ENCODE measurements at places on chromosomes 12 and 14.

GRCh38 chr14:64855721-64856528, 23.8 kb downstream of the SPTB start:
- DNase-seq, result no peak

GRCh38 chr14:20177433-20177974, 13.2 kb upstream of the OR11G2 start:
- no peak for DNase-seq

- DNase-seq, result no peak
Observed at GRCh38 chr14:95686935-95687334, 709 bp downstream of the TCL1B start.

DNA sequence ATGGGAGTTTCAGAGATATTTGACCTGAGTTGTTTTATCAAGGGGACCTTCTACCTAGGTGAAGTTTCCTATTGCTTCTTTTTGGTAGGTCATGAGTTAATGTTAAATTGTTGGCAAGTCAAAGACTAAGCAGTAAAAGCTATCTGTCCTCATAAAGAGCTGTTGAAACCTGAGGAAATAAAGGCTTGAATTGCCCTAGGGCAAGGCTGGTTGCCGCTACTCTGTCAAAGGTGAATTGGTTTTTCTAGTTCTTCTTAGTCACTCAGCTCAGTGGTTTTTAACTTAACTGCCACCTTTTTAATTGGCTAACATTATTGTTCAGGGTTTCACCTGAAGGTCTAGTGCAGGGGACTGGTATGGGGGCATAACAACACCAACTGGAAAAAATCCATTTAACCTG, 441.6 kb upstream of the FBXO33 start:
- DNase-seq, result no peak

GRCh38 chr14:54737132-54737711, 165.4 kb downstream of the GCH1 start:
- no peak for DNase-seq

DNA sequence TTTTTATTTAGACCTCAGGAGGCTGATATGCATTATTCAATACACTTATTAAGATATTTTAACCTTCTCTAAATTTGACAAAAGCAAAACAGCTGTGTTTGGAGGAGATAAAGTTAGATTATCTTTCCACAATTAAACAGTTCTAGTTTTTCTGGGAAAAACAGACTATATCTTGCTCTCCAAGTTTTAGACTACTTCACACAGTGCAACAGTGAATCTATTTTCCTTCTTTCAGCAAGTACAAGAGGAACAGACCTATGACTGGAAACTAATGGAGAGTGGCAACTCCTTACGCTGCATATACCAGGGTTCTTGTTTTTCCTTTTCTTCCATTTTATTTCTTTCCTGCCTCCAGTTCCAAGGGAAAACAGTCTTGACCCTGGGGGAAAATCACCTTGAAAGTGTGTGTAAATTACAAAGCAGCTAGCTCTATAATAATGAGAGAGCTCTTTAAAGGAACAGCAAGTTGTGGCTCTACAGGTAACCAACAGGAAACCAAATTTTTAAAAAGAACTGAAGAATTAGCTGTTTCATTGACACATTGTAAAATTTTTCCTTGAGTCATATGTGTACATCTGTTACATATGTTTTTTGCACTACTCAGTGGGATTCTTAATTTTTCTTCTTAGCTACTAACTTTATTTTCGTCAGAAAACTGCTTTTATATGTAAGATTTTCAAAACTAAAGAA, 27.4 kb downstream of the DNM1L start:
- DNase-seq, result no peak

- DNase-seq, result no peak
Observed at GRCh38 chr12:84637926-84638325, 274.7 kb downstream of the SLC6A15 start.

DNA sequence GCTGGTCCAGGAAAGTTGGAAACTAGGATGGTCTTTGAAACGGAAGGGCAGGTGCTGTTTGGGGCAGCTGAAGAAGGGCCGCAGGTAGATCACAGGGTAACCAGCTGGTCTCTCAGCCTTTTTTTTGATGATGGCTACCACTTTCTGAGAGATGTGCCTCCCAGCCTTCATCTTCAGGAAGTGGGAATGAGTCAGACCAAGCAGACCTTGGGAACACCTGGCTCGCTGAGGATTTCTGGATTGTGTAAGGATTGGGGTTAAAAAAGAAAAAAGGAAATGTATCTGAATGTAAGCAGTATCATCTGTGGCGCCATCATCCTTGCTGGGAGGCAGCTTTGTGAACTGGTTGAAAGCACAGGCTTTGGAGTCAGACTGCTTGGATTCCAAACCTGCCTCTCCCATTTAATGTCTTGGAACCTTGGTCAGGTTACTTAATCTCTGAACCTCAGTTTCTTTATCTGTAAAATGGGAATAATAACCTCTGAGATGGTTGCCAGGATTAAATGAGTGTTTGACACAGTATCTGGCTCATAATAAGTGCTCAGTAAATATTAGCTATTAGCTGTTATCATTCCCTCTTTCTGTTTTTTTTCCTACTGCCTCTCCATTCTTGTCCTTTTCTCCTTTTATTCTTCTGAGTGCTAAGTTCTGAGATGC, 1.7 kb downstream of the PRPF40B start:
- DNase-seq, result no peak

GRCh38 chr12:128168273-128168672, 98.7 kb upstream of the TMEM132C start:
- DNase-seq, result no peak

DNA sequence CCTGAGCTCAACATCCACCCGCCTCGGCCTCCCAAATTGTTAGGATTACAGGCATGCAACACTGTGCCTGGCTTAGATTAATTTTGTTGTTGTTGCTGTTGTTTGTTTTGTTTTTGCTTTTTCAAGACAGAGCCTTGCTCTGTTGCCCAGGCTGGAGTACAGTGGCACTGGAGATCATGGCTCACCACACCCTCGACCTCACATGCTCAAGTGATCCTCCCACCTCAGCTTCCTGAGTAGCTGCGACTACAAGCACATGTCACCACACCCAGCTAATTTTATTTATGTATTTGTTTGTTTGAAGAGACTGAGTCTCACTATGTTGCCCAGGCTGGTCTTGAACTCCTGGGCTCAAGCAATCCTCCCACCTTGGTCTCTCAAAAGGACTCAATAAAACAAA, 26.7 kb downstream of the CRY1 start:
- DNase-seq, result no peak

DNA sequence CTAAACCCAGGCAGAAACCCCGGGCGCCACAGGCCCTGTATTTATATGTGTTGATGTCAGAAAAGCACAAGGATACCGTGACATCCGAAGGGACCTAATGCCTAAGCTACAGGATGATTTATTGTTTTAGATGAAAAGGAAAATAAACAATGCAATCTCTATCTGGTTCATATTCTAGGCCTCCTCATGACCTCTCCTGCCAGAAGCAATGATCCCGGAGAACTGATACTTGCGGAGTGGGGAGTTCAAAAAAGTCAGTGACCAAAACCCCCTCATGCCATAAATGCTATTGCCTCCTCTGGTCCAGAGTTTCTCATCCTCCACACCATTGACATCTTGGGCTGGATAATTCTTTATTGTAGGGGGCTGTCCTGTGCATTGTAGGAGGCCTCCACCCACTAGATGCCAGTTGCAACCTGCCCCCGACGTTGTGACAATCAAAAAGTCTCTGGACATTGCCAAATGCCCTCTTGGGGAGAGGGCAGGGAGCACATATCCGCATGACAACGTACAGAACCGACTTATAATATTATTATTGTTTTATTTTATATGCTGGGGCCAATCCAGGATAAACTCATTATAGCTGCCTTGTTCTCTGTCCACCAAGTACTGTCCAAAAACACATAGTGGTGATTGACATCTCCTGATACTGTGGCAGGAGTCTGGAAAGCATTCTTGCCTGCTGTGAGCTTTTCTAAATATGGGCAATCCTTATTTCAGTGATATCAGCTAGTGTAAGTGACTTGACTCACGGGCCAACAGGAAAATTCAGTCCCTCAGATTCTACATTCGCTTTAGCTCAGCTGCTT, 1.1 kb upstream of the CSRP2 start:
- DNase-seq, result no peak

- no peak for DNase-seq
Observed at GRCh38 chr12:82930301-82930700, 243.6 kb downstream of the TMTC2 start.

DNA sequence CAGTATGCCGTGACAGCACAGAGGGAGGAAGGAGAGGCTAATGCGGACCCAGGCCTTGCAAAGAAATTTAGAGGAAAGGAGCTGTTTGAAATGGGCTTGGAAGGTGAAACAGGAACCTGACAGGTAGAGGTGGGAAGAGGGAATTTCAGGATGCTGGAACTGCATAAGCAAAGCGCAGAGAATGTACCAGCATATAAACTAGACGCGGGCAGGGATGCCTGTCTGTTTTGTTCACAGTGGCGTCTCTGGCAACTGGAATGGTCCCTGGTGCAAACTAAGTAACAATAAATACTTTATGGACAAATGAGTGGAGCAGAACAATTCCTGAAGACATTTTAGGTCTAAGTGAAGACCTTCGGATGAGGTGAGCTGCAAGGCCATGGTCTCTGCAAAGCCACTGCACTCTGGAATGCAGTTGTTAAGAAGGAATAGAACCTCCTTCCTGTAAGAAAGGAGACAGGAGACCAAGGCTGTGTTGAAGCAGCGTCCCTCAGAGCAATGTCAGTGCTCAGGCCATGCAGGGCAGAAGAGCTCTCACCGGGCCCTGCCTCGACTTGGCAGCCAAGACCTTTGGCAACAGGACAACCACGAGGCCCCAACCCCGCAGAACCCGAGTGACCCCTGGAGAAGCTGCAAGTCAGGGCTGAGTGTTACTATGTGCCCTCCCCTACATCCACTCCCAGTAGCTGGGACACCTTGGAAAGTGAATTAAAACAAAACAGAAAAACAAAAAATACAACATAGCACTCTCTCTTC, 42.8 kb downstream of the PITPNM2 start:
- DNase-seq, result no peak

Measured in putamen (tissue), 1 donor.